ENCODE measurements at places on chromosomes 11 and 22.

DNA sequence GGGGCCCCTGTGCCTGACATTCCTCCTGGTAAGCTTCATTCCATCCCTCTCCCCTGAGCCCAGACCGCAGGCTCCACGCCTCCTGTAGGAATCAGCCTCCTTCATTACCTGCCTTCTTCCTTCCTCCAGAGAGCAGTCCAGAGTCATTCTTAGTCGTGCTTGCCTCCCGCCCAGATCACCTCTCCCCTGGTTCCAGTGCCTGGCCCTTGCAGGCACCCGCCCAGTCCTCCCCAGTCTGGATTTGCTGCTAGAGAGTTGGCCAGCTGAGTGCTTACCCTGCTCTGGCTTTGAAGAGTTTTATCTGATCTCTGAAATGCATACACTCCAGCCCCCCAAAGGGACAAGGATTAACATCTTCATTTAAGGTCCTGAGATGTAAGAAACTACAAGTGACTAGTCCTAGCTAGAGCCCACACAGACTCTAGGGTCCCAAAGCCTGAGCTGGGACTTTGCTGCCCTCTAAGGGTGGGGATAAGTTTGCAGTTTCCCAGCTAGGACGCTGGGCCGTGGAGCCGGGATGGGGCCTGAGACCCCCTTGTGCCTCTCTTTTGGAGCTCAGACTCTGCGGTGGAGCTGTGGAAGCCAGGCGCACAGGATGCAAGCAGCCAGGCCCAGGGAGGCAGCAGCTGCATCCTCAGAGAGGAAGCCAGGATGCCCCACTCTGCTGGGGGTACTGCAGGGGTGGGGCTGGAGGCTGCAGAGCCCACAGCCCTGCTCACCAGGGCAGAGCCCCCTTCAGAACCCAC is 1.6 kb downstream of the NR1H3 start:
- no peak for DNase-seq

DNA sequence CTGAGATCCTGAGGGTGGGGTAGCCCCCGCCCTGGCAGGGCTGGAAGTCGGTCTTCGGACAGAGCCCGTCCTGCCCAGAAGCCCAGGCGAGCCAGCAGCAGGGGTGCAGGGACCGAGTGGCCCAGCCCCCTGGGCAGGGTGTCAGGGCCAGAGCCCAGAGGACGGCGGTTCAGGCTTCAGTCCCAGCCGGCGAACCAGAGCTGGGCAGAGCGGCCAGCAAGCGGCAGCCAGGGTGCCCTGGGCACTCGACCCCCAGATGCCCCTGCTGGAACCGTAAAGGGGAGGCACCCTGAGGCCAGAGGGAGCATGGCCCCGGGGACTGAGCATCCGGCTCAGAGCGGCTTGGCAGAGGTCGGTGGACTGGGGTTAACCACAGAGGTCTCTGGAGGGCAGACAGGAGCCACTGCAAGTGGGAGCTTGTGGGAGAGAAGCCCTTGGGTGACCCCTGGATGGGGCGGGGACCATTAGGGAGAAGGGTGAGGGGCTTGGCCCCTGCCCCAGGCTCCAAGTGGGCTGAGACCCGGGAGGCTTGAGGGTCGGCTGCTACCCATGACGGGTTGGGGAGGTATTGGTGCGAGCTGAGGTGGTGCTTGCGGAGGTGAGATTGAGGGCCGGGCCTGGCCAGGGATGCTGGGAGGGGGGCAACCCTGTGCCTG is 15.9 kb downstream of the LSP1 start:
- no peak for DNase-seq

DNA sequence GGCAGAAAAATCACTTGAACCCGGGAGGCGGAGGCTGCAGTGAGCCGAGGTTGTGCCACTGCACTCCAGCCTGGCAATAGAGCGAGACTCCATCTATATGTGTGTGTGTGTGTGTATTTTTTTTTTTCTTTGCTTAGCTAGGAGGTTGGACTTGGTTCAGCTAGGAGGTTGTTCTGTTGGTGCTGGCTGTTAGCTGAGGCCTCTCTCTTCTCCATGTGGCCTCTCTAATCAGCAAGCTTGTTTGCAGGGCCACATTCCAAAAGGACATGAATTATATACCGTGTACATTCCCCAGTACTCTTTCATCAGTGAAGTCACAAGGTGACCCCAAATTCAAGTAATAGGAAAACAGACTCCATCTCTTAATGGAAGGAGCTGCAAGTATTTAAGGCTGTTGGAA is 67.3 kb upstream of the KCNQ1OT1 start:
- DNase-seq: no peak

- DNase-seq: no peak
Observed at GRCh38 chr22:20223421-20224255, 44.5 kb downstream of the RTN4R start.

- no peak for DNase-seq
Observed at GRCh38 chr11:17813391-17814059, 78.9 kb downstream of the KCNC1 start.

DNA sequence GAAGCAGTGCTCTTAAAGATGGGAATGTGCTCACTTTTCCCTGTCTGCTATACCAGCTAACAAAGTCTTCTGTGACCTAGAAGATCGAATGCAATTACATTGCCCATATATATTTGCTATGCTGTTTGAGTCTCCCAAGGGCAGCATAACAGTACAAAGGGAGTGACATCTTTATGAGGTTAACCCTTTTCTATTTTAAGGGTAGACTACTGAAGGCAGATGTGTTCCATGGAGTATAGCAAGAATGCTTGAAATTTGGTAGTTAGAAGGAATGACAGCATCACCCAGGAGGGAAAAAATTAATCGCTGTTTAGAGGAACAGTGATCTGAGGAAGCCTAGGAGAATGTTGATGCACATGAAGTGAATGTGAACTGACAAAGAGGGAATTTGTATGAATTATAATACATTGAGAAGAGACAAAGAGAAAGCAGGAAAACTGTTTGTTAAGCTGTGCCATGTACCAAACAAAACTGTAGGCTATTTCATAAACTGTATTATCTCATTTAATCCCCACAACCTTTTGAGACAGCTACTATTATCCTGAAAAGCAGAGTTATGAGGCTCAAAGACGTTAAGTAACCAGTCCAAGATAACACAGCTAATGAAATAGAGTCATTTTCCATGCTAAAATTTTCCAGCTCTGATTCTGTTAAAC is 13.0 kb downstream of the MAML2 start:
- DNase-seq: no peak

- no peak for DNase-seq
Observed at GRCh38 chr11:76747153-76747914, 35.8 kb upstream of the TSKU start.

GRCh38 chr11:125593114-125593820 is 615 bp downstream of the STT3A start:
- no peak for DNase-seq

DNA sequence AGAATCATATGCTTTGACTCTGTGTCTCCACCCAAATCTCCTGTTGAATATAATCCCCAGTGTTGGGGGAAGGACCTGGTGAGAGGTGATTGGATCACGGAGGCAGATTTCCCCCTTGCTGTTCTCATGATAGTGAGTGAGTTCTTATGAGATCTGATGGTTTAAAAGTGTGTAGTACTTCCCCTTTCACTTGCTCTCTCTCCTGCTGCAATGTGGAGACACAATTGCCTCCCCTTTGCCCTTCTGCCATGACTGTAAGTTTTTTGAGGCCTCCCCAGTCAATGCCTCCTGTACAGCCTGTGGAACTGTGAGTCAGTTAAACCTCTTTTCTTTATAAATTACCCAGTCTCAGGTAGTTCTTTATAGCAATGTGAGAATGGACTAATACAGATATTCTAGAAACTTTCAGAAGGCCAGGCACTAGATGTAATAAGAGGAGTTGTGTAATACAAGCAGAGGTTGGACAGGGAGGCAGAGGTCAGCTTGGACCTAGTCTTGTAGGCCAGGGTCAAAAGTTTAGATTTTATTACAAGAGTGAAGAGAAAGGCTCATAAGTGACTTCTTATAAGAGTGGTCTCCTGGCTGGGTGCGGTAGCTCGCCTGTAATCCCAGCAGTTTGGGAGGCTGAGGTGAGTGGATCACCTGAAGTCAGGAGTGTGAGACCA is 9.3 kb upstream of the SERPING1 start:
- DNase-seq: no peak

- no peak for DNase-seq
Observed at GRCh38 chr11:28315440-28315839, 207.3 kb downstream of the METTL15 start.

DNA sequence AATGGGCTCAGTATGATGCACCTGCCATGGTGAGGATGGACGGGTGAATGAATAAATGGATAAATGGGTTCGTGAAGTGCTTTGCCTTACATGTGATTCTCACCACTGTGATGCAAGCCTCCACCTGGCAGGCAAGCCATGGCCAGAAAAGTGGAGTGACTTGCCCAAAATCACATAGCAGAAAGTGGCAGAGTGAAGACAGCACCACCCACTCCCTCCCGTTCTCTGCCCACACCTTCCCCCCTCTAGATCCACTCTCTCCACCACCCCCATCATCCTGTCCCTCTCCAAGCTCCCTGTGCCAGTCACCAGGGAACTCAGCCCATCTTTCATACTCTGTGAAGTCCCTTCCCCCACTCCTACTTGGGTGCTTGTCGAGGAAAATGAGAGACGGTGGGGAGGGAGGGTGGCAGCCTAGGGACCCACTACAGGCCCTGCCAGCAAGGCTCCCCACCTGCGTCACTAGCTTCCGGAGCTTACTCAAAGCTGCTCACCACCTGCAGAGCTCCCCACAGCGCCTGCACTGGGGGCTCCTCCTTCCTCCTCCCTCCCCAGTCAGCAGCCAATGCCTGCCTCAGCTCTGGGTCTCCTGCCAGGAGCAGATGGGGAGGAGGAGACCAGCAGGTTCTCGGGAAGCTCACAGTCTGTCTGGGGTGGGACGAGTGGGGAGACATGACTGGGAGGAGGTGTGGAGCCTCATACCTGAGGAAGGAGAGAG is 82.3 kb downstream of the PDE2A start:
- DNase-seq: no peak

- DNase-seq: no peak
Observed at GRCh38 chr22:22903355-22903777, 15.8 kb downstream of the IGLL5 start.

DNA sequence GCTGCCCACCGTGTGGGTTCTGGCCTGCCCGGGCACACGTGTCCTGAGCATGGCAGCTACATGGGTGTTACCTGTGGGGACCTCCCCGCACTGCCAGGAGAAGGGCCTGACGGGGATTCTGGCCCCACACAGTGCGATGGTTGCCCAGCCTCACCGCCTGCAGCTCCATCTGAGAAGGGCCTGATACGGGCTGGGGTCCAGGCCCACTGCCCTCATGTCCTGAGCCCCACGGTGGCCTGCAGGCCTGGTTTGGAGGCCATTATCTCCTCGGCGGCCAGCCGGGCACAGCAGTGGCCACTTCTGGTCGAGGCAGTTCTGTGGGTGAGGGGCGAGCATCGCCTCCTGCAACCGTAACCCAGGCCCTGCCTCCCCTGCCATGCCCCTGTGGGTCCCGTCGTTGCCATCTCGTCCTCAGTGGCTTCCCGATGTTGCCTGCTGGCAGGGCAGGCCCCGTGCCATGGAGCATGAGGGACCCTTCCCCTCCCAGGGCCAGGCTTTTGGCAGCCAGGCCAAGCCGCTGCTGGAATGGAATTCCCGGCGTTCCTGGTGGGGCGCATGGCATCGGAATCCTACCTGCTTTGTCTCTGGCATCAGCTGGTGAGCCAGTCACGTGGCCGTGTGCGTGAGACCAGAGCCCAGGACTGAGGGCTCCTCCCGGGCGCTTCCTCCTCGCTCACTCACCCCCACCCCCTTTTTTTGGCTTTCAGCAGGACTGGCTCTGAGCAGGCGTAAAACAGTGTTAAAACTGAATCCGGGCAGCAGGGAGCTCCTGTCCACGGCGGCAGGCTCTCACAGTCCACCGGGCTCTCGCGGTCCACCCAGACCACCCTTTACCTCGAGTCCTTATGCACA is 71.9 kb upstream of the PPARA start:
- peak; percentile 91 for DNase-seq

- DNase-seq: no peak
Observed at GRCh38 chr11:101555366-101555765, 28.4 kb downstream of the TRPC6 start.

GRCh38 chr11:61172356-61172755 is 11.1 kb upstream of the VPS37C start:
- DNase-seq: peak; percentile 4

DNA sequence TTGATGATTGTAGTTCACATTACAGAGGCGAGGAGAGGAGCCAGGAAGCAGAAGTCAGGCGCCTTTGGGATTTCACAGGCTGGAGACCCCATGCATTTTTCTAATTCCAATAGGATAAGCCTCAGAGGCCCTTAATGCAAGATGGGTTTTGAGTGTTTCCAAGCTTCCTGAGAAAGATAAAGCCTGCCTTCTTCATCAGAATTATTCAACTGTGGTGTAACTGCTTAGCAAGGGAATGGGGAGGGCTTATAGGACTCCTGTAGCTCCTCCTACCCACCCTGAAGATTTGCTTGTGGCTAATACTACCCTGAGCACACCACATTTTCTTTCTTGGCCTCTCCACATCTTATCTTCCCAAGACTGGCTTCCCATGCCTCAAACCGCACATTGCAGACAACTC is 151.1 kb upstream of the ISX start:
- no peak for DNase-seq

DNA sequence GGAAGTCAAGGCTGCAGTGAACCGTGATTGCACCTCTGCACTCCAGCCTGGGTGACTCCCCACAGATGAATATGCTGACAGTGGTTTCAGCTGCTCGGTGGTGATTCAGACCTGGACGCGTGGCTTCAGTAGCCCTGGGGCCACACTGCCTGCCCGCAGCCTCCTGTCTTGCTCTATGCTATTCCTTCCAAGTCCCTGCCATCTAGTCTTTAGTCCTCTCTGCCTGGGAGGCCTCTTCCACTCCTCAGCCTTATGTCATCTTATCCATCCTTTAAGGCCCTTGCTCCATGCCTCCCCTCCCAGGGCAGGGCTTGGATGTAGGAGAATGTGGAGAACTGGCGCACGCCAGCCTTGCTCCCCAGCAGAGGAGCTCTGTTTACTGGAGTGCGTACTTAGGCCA is 23.0 kb downstream of the YDJC start:
- no peak for DNase-seq

- no peak for DNase-seq
Observed at GRCh38 chr22:25702040-25702439, 39.9 kb upstream of the MYO18B start.

DNA sequence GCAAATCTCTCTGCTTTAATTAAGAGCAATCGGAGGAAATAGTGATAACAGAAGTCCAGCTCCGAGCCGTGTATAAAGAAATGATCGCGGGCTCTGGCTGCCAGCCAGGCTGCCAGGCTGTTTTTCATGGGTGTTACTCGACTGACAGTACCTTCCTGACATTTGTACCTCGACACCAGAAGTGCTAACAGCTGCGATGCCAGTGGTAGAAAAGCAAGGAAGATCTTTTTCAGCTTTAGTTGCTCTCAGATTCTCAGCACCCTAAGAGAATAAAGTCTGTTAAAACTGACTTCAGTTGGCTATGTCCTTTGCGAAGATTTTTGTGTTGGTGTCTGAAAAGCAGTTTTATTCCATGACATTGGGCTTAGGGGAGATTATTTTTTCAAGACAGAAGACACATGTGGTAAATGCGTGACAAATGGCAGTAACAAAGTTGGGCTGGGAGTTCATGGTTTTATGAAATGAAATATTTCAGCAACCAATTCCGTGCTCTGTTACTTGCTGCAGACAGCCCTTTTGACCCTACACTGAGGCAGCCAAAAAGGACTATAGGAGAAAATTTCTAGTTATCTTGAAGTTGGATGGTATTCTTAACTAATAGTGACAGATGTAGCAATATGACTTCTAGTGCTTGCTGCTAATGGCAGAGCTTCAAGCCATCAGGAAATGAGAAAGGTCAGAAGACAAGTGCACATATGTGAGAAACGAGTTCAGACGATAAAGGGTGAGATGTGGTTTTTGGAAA is 296.2 kb downstream of the CNTN5 start:
- no peak for DNase-seq

All from sigmoid colon (tissue), 7 donors.